ENCODE measurements at places on chromosomes 5 and 9. TPM values are rescaled to one million over a fixed set of nuclear protein-coding genes. Genes with fewer than 3 reads are reported as not detected.

Gene CAVIN4
- total RNA-seq, result 0.36 TPM

Gene FAT2
- under 0.01 TPM for total RNA-seq

DNA sequence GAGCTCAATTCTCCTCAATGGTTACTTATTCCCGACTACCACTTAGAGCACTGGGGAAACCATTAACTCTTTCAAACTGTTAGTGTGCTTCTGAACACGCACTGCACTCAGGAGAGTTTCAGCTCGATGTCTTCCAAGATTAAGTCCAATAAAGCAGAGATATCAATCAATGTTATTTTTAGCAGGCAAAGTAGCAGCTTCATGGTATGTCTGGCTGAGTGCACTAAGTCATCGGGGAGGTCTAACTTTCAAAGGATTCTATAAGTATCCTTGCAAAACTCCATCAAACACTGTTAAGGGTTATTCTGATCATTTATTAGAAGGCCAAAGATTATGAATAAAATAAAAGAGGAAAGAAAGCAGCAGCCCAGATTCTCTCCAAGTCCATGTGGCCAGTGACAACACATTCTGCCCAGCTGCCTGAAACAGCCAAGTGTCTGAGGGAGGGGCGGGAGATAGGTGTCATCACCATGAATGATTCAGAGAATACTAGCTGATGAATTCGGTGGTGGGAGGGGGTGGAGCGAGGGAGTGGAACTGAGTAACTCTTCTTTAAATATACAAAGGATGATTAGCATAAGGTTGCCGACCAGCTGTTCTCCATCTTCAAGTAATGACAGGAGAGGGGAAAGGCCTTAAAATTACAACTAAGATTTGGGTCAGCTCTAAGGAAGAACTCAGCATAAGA lies 21.3 kb downstream of the NREP start:
- no peak for DNase-seq

- DNase-seq, result no peak
Measured at GRCh38 chr9:135962696-135963307, 1.6 kb upstream of the UBAC1 start.

- no peak for DNase-seq
Measured at GRCh38 chr9:113221800-113222481, 597 bp downstream of the SLC31A1 start.

All from epithelial cell of proximal tubule (primary cell).